ENCODE measurements at places on chromosomes 4 and X. TPM values are rescaled to one million over a fixed set of nuclear protein-coding genes. Genes with fewer than 3 reads are reported as not detected.

GRCh38 chr4:42945874-42946273, 53.4 kb downstream of the GRXCR1 start:
- no peak for DNase-seq

- no peak for DNase-seq
Observed at GRCh38 chr4:159051245-159052071, 51.4 kb upstream of the RAPGEF2 start.

DNA sequence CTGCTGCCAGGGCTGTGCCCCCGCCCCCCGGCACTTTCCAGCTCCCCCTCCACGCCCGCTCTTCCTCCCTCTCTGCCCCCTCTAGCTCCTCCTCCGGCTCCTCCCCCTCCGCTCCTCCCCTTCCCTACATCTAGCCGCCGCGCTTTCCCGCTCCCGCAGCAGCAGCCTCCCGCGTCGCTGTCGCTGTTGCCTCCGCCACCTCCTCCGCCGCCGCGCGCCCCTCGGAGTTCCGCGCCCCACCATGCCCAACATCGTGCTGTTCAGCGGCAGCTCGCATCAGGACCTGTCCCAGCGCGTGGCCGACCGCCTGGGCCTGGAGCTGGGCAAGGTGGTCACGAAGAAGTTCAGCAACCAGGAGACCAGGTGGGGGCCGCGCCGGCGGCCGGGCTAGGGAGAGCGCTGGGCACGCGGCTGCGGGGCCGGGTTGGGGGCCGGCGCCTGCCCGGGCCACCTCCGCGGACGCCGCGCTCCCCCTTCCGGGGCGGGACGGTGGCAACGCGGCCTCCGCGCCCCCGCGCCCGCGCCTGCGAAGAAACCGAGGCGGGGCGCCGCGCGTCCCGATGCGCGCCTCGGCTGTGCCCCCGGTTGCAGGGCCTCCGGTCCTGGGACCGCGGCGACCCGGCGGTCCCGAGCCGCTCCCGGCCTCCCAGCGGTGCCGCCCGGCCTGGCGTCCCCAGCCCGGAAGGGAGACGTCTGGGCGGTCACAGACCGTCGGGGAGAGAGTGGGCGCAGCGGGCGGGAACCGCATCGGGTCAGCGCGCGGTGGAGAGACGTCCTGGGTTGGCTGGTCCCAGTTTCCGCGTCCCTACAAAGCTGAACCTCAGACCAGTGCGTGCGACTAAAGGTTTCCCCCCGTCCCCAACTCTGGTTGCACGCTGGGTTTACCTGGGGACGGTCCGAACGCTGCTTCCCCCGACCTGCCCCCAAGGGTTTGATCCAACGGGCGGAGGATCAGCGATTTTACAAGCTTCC, at the start of gene PRPS2:
Gene PRPS2, plus strand, starts transcription at position 156 of the 972 bp plus-strand sequence. Its CDS starts 86 bp downstream, at position 242.
- no peak for DNase-seq

DNA sequence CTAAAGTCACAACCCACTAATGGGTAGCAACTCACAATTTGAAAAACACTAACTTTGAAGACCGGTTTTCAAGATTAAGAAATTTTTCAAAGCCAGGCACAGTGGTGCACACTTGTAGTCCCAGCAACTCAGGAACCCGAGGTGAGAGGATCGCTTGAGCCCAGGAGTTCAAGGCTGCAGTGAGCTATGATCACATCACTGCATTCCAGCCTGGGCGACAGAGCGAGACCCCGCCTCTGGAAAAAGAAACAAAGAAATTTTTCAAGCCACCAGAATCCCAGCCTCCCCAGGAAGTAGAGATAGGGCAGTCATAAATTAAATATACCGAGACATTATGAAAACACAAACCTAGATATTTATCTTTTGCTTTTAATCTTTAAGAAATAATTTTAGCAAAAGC, 13.0 kb downstream of the SMARCA1 start:
- no peak for DNase-seq

GRCh38 chr4:39476187-39476895, 17.5 kb downstream of the LIAS start:
- DNase-seq = no peak

- DNase-seq = no peak
Observed at GRCh38 chrX:137062915-137063617, 29.3 kb upstream of the GPR101 start.

- no peak for DNase-seq
Observed at GRCh38 chr4:184664445-184665210, 15.1 kb downstream of the PRIMPOL start.

GRCh38 chr4:139152249-139152648, 24.8 kb downstream of the ELF2 start:
- no peak for DNase-seq

GRCh38 chrX:17591741-17592110, 145.6 kb upstream of the SCML1 start:
- no peak for DNase-seq

DNA sequence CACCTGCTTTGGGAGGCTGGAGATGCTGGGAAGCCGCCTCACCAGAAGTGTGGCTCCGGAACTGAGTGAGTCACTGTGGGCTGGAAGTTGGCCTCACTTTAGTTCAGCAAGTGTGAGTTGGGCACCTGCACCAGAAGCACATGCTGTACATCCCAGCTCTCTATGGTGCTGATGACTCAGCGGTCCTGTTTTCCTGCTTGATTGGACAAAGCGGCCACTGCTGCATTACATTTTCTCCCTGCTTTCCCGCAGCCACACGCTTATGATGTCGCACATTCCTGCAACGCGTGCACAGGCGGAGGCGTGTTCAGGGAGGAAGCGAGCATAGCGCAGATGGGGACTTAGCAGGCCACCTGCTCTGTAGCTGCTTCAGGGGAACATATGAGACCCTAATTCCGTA, 26.7 kb upstream of the CLDN34 start:
- no peak for DNase-seq

DNA sequence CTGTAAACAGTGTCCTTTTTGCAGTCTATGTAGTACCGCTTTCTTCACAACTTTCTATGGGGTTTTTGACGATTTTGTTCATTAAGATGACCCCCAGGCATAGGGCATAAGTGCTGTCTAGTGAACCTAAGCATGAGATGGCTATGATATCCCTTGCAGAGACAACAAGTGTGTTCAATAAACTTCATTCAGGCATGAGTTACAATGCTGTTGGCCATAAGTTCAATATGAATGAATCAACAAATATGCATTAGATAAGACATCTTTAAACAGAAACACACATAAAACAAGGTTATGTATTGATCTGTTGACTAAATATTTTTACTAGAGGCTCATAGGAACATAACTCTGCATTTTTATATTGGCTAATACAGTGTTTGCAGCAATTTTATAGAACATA, 1322.0 kb downstream of the ARAP2 start:
- no peak for DNase-seq

DNA sequence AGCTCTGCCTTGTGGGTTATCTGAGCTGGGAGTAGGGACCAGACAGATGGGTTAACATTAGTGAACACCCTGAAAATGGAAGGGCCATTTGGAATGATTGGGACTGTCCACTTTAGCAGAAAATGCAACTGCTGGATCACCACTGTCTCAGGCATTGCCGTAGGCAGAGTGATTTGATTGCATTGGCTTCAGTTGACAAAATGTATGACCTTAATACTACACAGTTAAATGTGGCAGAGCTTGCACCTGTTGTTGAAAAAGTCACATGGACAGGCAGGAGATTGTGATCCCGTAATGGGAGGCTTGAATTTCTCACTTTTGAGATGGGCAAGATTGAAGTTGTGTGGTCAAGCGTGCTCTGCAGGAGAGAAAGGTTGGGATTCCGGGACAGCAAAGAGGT, 166.5 kb upstream of the PUDP start:
- DNase-seq = no peak

DNA sequence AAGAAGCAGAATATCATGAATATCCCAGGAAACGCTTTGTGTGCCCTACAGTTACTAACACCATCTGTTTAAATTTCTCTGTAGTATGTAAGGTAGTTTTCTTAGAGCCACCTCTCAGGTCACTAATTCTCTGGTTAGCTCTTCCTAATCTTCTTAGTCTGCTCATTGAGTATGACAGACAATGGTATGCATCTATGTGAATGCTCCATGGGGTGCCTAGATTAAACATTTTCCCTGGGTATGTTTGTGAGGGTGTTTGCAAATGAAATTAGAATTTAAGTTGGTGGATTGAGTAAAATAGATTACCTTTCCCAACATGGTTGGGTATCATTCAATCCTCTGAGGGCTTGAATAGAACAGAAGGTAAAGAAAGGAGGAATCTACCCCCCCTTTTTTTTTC, 233.0 kb downstream of the PCDH18 start:
- DNase-seq = no peak

DNA sequence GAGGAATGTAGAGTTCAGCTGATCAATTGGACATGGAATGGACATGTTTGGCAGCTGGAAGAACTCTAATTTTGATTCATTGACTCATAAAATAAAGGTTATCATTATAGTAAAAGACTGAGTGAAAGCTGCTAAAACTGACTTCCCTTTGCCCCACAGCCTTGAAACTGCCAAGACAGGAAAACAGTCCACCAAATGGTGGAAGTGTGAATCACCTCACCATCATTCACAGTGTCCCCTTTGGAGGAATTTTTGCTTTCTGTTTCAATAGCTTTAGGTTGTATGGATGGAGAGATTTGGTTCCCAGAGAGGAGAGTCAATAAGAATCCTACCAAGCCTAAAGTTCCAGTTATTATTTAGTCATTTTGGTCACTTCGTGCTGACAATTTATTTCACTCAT, 20.8 kb upstream of the FREM3 start:
- DNase-seq = no peak

GRCh38 chr4:56142088-56142487, 193.3 kb downstream of the CEP135 start:
- no peak for DNase-seq

DNA sequence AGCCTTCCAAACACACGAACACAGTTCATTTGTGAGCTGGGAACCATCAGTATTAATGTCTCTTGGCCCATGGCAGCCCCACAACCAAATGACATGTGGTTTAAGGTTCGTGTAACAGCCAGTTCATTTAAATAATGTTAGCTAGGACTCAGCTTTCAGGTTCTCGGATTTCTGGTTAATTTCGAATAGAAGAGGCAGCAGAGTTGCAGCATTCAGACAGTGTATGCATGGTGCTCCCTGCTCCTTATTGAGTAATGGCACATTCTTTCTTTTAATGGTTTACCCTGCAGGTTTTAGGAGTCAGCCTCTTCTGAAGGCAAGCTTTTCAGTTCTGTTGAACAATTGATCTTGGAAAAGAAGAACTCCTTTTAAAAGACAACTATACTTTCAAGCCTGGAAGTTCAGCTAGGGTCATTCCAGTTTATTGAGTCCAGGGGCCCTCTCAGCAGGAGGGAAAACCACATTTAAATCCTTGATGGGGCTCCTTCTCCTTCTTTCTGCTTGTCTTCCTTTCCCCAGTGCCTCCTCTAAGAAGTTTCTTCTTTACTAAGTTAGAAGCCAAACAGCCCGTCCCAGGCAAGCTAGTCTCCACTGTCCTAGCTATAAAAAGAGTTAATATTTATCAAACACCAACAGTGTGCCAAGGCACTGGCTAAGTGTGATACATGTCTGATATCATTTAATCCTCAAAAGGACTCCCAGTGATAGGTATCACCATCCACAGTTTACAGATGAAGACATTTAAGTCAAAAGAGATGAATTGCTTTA, 5.0 kb upstream of the RNF175 start:
- DNase-seq = no peak

GRCh38 chr4:182740256-182740655, 176.9 kb downstream of the DCTD start:
- DNase-seq = no peak

DNA sequence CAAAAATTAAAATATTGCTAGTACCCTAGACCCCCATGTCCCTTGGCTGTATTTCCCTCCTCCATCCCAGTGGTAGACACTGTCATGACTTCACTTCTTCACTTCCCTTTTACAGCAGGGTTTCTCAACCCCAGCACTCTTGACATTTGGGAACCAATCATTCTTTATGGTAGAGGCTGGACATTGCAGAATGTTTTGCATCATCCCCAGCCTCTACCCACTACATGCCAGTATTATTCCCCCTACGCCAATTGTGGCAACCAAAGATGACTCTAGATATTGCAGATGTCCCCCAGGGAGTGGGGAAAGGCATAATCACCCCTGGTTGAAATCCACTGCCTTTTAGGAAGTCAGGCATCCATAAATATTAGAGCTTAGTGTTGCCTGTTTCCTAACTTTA, 138.6 kb downstream of the AMELX start:
- no peak for DNase-seq

GRCh38 chr4:110678517-110679227, 55.8 kb upstream of the PITX2 start:
- no peak for DNase-seq

- no peak for DNase-seq
Observed at GRCh38 chrX:24276015-24276414, 37.9 kb downstream of the SUPT20HL2 start.

- DNase-seq = no peak
Observed at GRCh38 chrX:45860450-45860849, 659.8 kb upstream of the DIPK2B start.

DNA sequence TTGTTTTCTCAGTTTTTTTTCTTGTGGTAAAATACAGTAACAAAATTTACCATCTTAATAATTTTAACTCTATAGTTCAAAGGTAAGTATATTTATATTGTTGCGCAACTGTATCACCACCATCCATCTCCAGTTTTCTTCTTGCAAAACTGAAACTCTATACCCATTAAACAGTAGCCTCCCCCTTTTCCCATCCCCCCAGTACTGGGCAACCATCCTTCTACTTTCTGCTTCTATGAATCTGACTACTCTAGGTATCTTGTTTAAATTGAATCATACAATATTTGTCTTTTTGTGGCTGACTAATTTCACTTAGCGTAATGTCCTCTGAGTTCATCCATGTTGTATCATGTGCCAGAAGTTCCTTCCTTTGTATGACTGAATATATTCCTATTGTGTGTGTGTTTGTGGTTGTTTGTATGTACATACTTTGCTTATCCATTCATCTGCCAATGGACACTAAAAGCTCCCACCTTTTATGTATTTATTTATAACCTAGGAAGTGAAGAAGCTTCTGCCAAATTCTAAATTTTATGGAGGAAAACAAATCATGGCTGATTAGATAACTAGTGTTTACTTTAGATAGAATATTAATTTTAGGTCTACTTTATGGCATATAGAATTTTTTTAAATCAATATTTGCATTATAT, 10.0 kb downstream of the ABHD18 start:
- DNase-seq = no peak

GRCh38 chr4:152605641-152606335, 69.9 kb upstream of the FBXW7 start:
- no peak for DNase-seq

- no peak for DNase-seq
Observed at GRCh38 chr4:34964613-34965012, 1279.7 kb downstream of the ARAP2 start.

- DNase-seq = no peak
Observed at GRCh38 chr4:1002631-1003251, 8.7 kb upstream of the FGFRL1 start.

- no peak for DNase-seq
Observed at GRCh38 chrX:134671294-134671693, 13.0 kb upstream of the PLAC1 start.

- no peak for DNase-seq
Observed at GRCh38 chr4:48538358-48538757, 48.3 kb downstream of the ZAR1 start.

The ATP1B4 gene
- polyA plus RNA-seq = not detected

The RHOH gene
- 0.33 TPM for polyA plus RNA-seq

The CITED1 gene
- polyA plus RNA-seq = 9.9 TPM

The RNF128 gene
- 10.3 TPM for polyA plus RNA-seq

The SLC7A11 gene
- polyA plus RNA-seq = 1.7 TPM

The CRLF2 gene
- polyA plus RNA-seq = not detected

The TRPC5OS gene
- polyA plus RNA-seq = 0.18 TPM

The CXCL11 gene
- polyA plus RNA-seq = 0.44 TPM

The MAP9 gene
- polyA plus RNA-seq = 35.2 TPM
